ENCODE measurements at places on chromosomes 3 and 15.

- peak; percentile 20 for DNase-seq
Measured at GRCh38 chr15:42084465-42085235, 9.7 kb downstream of the PLA2G4D start.

- peak; percentile 29 for DNase-seq
Measured at GRCh38 chr3:152076148-152076547, 192.6 kb upstream of the MBNL1 start.

GRCh38 chr3:11195201-11195600 is 40.9 kb downstream of the HRH1 start:
- DNase-seq = no peak

GRCh38 chr3:61783993-61784718 is 222.8 kb downstream of the PTPRG start:
- DNase-seq = peak; percentile 43

All from T-helper 2 cell (primary cell).